Left cardiac atrium (tissue), 4 donors: ENCODE measurements at places on chromosomes 2 and 18. TPM values are rescaled to one million over a fixed set of nuclear protein-coding genes. Genes with fewer than 3 reads are reported as not detected.

GRCh38 chr18:24627644-24628315 lies 167.3 kb downstream of the HRH4 start:
- DNase-seq = no peak

GRCh38 chr18:23183411-23184150 lies 48.3 kb downstream of the CABLES1 start:
- no peak for DNase-seq

GRCh38 chr2:37698931-37699481 lies 27.6 kb upstream of the CDC42EP3 start:
- DNase-seq = no peak

Gene SH2D6
- 0.29 TPM for total RNA-seq

Gene CNDP1
- total RNA-seq = not detected

Gene ABCG5
- not detected for total RNA-seq

Gene CENPA
- not detected for total RNA-seq
